Inflammatory macrophage treated with lipopolysaccharide for 1 hour (primary cell): ENCODE measurements at places on chromosomes 13 and 19.

DNA sequence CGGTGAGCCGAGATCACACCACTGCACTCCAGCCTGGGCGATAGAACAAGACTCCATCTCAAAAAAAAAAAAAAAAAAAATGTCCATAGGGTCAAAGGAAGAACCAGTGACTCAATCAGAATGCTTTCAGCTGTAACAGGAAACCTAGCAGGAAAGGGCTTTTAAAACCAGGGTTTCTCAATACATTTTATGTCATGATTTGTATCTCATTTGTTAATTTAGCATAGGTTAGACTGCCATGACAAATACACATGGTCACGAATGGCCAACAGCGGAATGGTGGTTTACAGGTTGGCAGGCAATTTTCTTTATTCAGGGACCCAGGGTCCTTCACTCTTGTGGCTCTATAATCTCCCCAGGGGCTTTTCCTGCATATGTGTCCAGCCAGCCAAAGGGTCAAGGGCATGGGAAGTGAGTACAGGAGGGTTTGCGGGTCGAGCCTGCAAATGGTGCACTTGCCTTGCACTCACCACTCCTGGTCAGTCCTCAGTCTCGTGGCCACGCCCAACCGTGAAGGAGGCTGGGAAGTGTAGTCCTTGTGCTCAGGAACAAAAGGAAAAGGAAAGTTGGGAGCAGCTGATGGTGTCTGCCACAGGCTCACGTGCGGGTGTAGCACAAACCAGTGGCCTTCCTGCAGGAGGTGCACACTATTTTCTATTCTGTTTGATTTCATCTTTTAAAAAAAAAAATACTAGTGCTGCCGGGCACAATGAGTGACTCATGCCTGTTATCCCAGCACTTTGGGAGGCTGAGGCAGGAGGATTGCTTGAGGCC is 14.8 kb downstream of the DHX34 start:
- DNase-seq = peak; percentile 78

DNA sequence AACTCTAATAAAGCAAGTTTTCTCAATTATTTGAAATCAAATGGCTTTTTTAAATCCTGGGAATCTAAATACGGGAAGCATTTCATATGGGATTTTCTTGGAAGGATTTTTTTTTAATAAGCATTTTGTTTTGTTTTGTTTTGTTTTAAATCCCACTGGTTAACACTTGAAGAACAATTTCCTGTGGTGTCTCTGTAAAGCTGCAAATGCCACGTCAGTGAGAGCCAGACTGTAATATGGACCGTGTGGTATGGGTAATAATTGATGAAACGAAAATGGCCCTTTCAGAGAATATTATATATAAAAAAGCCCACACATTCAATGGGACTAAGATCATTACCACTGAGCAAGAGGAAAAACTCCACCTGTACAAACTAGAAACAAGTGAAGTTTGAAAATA is 33.9 kb upstream of the MIR17HG start:
- DNase-seq = no peak

DNA sequence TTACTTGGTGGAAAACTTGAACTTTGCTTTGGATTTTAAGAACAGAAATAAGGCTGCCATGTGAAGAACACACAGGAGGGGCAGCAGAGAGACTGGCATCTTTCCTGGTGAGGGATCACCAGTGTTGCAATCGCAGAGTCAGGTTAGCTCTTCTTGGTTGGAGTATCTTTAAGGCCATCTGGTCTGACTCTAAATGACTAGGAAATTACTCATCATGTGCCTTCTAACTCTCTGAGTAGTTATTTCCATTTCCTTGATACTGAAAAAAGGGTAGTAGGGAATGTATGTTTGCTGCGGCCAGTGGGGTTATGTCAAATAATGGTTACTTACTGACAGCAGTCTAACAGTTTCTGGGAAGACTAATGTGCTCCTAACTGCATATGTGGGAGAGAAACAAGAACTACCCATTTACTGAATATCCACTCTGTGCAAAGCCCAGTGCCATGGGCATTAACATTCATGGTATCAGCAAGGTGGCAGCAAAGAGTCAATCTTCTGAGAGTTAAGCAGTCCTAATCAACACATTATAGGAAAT is 122.1 kb downstream of the COG6 start:
- DNase-seq = no peak

GRCh38 chr19:13764821-13765394 is 586 bp downstream of the MRI1 start:
- DNase-seq = no peak

- DNase-seq = no peak
Measured at GRCh38 chr13:33454844-33455705, 169.5 kb upstream of the STARD13 start.

DNA sequence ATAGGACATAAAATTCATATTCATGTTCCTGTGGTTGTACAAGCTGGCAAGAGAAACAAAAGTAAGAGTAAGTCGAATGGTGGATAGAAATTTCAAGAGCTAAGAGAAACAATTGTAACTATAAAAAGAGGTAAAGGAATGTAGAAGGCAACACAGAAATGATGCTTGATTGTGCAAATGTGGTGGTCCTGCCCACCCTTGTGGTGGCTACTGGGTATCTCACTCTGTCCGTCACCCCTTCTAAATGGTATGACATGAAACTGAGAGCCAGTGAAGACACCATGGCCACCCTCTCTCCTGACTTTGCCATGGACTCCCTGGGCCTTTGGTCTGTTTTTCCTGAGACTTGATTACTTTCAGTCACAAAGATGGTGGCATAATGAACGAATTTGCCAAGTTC is 925.9 kb upstream of the SLITRK6 start:
- no peak for DNase-seq

DNA sequence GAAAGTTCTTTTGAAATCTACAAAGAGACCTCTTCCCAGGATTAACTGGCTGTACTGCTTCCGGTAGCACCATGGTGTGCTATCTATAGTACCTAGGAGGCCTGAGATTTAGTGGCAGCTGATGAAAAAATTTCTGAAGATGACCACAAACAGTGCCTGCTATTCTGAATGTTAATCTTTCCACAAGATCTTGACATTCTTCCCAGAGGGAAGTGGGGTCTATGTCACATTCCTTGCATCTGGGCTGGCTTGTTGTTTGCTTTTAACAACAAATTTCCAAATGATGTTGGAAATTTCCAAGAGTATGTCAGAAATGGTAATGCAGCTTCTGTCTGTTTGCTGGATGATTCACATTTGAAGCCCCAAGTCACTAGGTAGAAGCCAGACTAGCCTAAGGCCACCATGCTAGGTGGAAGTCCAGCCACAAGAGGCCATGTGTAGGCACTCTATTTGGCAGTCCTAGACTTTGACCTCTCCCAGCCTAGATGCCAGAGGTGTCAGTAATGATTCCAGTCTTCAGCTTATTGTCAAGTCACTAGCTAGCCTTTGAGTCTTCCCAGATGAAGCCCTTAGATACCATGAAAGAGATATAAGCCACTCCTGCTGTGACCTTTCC is 22.1 kb downstream of the SPART start:
- no peak for DNase-seq

DNA sequence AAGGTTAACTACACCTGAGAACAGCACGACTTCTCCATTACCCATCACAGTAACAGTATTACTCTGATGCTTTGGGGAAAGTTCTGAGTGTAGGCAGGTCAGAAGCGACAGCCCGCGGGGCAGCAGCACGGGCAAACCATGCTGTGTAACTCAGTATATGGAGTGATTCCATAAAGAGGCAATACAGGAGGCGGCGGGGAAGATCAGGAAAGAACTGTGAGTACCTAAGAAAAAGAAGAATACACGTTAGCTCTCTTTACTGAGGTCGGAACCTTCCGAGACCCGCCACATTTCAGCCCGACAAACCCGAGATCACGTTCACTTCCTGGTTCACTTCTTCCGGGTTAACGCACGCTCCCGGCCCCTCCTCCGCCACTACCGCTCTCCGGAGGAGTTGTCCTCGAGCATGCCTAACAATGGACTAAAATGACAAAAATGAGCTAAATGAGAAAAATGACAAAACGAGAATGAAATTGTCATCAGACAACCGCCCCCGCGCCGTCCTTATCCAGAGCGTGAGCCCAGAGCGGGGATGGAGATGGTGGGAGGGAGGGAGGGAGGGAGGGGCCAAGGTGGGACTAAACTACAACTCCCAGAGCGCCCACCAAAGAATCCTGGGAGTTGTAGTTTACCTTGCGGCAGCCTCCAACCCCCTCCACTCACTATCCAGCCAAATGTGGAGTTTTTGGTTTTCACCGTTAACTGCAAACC is at the start of gene MTRF1:
MTRF1 (minus strand) TSS at position 316 of the 711 bp plus-strand sequence. CDS start 2,669 bp downstream, outside the sequence.
- peak; percentile 65 for DNase-seq

DNA sequence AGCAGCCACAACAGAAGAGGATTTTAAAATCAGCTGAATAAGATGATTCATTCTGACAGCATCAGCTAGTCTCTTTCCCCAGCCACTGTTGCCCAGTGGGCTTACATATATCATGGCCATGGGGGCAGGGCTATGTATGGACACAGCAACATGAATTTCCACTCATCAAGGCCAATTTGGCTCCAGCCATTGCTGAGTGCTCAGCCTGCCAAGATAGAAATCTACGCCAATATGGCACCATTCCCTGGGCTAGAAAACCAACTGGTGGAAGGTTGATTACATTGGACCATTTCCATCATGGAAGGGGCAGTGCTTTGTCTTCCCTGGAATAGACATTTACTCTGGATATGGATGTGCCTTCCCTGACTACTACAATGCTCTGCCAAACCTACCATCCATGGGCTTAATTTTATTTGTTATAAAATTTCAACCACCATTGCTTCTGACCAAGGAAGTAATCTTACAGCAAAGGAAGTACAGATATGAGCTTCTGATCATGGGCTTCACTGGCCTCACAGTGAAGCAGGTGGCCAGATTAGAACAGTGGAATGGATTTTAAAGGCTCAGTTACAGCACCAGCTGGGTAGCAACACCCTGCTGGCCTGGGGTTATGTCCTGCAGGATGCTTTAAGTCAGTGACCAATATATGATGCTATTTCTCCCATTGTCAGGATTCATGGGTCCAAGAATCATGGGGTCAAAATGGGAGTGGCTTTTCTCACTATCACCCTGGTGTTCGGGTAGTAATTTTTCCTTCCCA is 9.8 kb upstream of the ALOX5AP start:
- DNase-seq = no peak

GRCh38 chr13:66926200-66926850 is 303.8 kb downstream of the PCDH9 start:
- no peak for DNase-seq

- DNase-seq = no peak
Measured at GRCh38 chr13:44342741-44343140, 30.9 kb upstream of the SERP2 start.
